CD4-positive, alpha-beta T cell (primary cell): ENCODE measurements at places on chromosomes 4 and X.

DNA sequence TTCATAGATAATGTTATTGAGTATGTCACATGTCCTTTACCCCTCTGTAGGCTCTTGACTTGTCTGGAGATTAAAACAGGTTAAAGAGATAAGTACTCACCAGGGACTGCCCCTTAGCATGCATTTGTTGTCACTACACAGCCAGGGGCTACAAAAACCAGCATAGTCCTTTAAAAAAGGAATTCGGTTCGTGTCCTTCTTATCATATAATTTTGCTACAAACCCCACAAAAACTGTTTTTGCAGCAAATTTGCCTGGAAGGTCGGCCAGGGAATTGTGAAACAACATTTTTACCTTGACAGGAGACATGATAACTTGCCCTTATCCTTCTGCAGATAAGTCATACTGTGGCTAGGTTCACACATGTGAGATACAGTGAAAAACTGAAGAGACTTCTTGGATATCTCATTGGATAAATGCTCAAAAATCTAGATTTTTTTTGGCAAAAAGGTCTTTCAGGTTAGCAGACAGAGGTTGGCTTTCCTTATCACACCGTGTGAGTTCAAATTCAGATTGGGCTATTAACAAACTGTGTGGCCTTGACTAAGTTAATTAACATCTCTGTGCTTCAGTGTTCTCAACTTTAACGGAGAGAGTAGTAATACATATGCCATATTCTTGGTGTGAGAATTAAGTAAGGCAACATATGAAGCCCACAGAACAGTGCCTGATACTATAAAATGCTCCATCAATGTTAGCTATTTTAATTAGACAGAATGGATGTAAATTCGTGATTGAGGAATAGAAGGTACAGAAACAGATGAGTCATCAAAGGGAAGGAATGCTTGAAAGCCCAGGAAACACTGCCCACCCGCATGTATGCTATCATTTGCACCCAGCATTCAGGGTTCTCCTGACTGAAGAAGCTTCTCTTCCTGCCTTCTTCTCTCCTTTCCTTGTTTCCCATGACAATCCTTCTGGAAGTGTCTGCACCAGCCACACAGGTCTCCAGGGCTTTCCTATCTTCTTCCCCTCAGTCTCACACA is 30.0 kb downstream of the FAM9C start:
- no peak for DNase-seq

GRCh38 chr4:110124711-110125110 is 73.7 kb downstream of the ELOVL6 start:
- DNase-seq = no peak

DNA sequence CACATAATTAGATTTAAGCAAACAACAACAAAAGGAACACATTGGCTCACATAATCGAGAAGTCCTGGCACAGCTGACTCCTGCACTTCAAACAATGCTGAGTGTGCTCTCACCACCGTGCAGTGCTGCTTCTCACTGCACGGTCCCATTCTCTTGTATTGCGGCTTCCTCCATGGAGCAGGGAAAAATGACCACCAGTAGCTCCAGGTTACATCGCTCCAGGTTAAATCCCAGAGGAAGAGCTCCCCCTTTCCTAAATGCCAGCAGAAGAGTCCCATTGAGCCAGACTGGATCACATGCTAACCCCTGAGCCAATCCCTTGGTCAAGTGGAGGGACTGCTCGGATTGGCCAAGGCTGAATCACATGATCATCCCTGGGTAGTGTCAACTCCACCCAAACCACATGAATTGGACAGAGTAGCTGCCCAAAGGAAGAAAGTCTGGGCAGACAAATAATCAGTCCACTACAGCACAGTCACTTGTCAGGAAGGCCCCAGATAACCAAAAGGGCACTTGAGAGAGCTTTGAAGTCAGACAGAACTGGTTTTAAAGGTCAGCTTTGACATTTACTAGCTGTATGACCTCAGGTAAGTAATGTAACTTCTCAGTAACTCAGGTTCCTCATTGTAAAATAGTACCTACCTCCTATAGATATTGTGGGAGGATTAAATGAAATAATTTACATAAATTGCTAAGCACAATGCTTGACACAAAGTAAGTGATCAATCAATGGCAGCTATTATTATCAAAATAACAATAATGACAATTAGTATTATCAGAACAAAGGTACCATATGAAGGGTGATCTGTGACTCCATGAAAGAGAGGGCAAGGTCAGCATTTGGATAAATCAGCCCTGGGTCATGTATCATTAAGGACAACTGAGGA is 14.3 kb downstream of the TEC start:
- no peak for DNase-seq

DNA sequence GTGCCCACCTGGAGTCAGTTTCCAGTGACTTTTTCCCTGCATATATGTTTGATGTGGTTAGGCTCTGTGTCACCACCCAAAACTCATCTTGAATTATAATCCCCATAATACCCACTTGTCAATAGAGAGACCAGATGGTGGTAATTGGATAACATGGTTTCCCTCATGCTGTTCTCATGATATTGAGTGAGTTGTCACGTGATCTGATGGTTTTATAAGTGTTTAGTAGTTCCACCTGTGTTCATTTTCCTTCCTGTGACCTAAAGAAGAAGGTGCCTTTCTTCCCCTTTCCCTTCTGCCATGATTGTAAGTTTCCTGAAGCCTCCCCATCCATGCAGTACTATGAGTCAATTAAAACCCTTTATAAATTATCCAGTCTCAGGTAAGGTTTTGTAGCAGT is 740.9 kb downstream of the ARAP2 start:
- no peak for DNase-seq

DNA sequence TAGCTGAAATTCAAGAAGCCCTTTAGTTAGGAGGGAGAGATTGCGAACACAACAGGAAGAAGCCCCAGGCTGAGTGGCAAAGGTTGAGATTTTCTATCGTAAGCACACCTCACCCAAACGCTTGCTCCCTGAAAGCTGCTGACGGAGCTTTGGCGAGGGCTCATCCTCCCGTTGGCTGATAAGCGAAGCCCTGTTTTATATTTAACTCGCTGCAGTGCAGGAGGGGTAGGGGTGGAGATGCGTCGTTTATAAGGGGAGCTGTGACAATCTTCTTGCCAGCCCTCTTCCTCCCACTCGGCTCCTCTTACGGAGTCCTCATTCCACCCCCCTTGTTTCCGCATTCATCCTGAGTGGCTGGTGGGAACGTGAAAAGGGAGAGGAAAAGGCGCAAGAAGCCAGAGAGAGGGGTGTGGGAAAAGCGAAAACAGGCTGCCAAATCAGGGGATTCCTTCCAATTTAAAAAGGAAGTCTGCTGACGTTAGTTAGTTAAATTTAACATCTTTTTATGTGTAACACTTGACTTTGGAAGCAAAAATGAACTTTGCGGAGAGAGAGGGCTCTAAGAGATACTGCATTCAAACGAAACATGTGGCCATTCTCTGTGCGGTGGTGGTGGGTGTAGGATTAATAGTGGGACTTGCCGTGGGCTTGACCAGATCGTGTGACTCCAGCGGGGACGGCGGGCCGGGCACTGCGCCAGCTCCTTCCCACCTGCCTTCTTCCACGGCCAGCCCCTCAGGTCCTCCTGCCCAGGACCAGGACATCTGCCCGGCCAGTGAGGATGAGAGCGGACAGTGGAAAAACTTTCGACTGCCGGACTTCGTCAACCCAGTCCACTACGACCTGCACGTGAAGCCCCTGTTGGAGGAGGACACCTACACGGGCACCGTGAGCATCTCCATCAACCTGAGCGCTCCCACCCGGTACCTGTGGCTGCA is at the start of gene ENPEP:
TSS of gene ENPEP (plus strand) at position 275 of the 938 bp plus-strand sequence. CDS start at position 535, 260 bp downstream.
- no peak for DNase-seq

- DNase-seq = no peak
Measured at GRCh38 chrX:104987063-104987462, 233.4 kb downstream of the TEX13A start.
